ENCODE measurements at places on chromosomes 2 and 18.

- DNase-seq, result peak; percentile 81
These were observed 1.1 kb upstream of the SLC14A1 start for GRCh38 chr18:45722899-45723298.

- no peak for DNase-seq
These were observed 957.8 kb downstream of the SLC4A3 start for GRCh38 chr2:220585241-220585640.

DNA sequence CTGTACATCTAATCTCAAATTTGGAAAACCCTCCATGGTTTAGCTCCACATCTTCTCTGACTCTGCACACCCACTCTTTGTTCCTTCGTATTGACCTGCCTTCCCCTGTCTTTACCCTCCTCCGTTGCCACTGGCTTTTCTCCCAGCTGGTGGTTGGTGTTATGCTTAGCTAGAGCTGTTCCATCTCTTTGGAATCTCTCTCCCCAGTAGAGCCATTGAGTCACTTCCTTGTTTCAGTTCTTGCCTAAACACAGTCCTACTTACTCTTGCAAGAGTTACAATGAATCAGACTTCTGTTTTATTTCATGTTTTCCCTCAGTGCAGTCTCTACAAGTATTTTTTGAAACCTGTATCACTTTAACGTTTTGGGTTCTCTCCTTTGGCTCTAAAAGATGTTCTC is 263.9 kb downstream of the LTBP1 start:
- DNase-seq, result peak; percentile 70

DNA sequence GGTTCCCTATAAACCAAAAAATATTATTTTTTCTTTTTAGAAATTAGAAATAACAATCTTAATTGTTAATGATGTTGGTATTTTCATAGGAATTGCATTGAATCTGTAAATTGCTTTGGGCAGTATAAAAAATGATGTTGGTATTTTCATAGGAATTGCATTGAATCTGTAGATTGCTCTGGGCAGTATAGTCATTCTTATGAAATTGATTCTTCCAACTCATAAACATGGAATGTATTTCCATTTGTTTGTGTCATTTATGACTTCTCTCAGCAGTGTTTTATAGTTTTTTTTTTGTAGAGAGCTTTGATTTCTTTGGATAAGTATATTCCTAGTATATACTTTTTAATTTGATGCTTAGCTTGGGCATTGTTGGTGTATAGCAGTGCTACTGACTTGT is 82.0 kb upstream of the NT5C1B start:
- no peak for DNase-seq

GRCh38 chr2:163345795-163346573 is 389.8 kb downstream of the FIGN start:
- DNase-seq, result no peak

- no peak for DNase-seq
These were observed 34.1 kb upstream of the ANKRD62 start for GRCh38 chr18:12059334-12060181.

- DNase-seq, result no peak
These were observed 13.5 kb downstream of the ZFP36L2 start for GRCh38 chr2:43212931-43213330.

DNA sequence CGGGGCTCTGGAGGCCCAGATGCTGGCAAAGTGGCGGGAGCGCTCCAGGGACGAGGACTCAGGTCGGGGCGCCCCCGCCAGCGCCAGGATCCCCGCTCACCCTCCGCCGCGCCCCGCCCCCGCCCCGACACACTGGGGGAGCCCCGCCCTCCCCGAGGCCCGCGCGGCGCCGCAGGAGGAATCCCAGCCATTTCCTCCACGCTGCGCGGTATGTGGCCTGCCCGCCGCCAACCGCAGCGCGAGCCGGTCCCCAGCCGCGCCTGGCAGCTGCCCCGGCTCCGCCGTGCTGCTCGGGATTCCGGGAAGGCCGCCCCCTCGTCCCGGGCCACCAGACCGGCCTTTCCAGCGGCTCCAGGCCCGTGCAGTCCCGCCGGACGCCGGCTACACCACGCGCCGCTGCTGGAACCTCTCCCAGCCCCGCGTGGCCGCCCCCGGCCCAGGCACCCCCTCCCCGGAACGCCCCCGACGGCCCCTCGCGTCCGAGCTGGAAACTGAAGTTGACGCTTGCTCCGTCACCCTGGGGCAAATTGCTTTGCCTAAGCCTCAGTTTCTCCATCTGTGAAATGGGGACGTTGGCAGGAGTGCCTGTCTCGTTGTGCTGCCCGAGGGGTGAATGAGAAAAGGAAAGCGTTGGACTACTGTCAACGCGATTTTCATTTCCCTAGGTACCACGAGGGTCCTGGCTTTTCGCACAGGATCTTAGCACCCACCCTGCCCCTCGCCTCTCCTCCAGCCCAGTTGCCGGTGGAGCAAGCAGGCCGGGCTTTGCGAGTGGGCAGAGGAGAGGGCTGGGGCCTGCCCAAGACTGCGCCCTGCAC is 53.6 kb downstream of the PKDCC start:
- DNase-seq, result peak; percentile 75

DNA sequence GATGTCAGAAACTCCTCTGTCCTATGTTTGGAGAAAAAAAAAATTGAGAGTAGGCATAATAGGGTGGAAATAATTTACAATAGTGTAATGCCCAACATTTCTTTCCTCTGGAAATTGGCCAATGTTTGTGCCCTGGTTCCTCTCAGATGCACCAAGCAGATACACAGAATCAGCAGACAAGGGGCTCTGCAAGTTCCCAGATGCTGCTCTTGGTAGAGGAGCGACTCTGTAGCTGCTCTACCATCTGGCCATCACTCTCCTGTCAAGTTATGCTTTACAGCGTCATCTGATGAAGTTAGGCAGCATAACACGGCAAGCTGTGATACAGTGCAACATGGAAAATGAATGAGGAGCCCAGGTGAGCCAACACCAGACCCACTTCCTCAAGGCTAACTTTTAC is 1.6 kb downstream of the DYTN start:
- no peak for DNase-seq

- DNase-seq, result no peak
These were observed 17.5 kb downstream of the REEP1 start for GRCh38 chr2:86319700-86320580.

- no peak for DNase-seq
These were observed 2.0 kb downstream of the ACAA2 start for GRCh38 chr18:49811151-49811938.

- DNase-seq, result no peak
These were observed 91.9 kb upstream of the GPC1 start for GRCh38 chr2:240343548-240343947.

DNA sequence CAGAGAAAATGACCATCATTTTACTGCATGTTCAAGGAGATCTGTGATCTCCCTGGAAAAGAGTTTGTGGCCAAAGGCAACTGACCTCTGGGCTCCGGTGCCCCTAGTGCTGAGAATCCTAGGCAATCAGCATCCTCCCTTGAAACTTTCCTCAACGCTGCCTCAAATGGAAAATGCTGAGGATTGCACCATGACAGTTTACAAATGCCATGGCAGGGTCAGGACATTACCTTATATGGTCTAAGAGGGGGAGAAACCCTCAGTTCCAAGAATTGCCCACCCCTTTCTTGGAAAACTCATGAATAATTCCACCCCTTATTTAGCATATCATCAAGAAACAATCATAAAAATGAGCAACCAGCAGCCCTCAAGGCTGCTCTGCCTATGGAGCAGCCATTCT is 48.3 kb downstream of the ALPK2 start:
- DNase-seq, result no peak

Data from hepatic stellate cell (primary cell).